ENCODE measurements at places on chromosomes 6 and 20. TPM values are rescaled to one million over a fixed set of nuclear protein-coding genes. Genes with fewer than 3 reads are reported as not detected.
A peak's percentile ranks its signal among the peaks of the same experiment; 100 is the strongest.

KCNK16 gene
- total RNA-seq: not detected

GRCh38 chr20:22758815-22759214 lies 174.4 kb upstream of the FOXA2 start:
- DNase-seq: no peak

GABRR2 gene
- total RNA-seq: 0.18 TPM

- no peak for DNase-seq
These were observed 1242.2 kb upstream of the EYS start for GRCh38 chr6:66949191-66949661.

- no peak for DNase-seq
These were observed 43.8 kb downstream of the ARFGEF2 start for GRCh38 chr20:48965189-48965910.

GRCh38 chr20:2179233-2179580 lies 77.6 kb downstream of the STK35 start:
- DNase-seq: no peak

DNA sequence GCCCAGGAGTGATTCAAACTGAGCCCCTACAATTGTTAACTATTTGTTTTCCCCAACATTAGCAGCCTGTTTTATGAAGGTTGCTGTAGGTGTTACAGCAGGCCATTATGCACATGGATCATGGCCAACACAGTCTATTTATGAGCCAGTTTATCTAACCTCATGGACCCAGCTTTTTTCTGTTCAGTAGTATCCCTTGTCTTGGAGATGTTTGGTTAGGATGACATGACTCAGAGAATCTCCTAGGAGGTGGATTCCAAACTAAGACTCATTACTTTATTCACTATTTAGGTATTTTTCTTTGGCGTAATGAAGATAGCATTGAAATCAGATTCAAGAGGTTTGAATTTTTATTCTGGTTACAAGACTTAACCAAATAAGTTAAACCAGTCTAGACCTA lies 62.8 kb upstream of the TFB1M start:
- DNase-seq: peak; percentile 12

SMLR1 gene
- total RNA-seq: 0.08 TPM

- DNase-seq: no peak
These were observed 60.9 kb downstream of the TFAP2C start for GRCh38 chr20:56689852-56690485.

GRCh38 chr6:95599706-95600105 lies 22.4 kb downstream of the MANEA start:
- DNase-seq: no peak

GRCh38 chr20:3092611-3093379 lies 8.3 kb upstream of the AVP start:
- DNase-seq: no peak

DNA sequence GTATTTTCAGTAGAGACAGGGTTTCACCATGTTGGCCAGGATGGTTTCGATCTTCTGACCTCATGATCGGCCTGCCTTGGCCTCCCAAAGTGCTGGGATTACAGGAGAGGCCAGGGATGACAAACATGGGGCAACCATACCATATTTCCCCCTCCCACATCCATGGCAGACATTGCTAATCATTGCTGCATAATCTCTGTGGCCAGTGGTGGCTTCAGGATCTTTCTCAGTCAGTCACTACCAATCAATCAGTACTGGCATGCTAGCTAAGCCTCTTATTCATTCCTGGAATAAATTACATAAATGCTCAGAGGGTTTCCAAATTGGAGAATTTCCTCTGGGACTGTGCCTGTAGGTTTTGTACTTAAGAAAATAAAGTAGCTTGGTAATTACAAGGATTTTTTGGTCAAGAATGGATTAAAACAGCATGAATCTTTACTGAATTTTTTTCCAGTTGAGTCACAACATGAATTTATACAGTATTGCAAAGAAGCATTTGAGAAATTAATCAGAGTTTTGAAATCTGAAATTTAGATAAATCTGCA lies 138.1 kb downstream of the FNDC1 start:
- no peak for DNase-seq

GRCh38 chr6:140441256-140441655 lies 1066.8 kb upstream of the CITED2 start:
- peak; percentile 18 for DNase-seq

DNA sequence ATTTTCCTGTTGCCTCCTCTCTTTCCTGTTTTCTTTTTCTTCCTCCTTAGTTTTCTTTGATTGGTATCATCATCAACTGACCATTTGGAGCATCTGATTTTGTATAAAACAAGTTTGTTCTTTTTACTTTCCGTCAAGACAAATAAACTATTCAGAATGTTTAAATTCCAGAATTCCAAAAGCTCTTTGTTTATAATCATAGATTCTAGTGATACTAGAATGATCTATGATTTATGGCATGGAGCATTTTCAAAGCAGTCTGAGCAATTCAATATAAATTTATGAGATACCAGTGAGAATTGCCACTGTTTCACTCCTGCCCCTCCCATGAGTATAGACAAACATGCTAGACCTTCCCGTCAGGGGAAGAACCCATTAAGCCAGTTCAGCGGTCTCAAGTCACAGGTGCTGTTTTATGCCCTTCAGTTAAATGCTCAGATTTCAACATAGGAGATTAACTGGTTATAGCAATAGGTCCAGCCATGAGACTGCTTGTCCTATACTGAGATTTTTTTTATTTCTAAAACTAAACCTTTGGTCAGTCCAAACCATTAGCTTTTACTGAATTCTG lies 60.7 kb downstream of the GRIK2 start:
- DNase-seq: no peak

GRCh38 chr6:40860443-40860842 lies 178.6 kb downstream of the UNC5CL start:
- DNase-seq: no peak

DNA sequence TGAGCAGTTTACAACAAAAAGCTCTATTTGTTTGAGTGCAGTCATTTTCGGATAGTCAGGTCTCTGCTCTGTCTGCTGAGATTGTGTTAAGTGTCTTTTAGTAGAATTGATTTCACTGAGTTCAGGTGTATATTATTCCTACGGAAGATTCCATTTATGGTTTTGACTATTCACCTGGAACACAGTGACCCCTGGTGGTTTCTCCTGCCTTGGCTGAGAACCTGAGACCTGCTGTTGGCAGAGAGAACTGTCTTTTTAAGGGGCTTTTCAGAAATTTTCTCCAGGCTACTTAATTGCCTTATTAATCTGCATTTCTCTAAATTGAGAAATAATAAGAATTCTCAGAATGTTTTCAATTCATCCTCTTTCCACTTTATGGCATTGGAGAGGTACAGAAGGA lies 508.0 kb downstream of the TBC1D32 start:
- peak; percentile 22 for DNase-seq

DNA sequence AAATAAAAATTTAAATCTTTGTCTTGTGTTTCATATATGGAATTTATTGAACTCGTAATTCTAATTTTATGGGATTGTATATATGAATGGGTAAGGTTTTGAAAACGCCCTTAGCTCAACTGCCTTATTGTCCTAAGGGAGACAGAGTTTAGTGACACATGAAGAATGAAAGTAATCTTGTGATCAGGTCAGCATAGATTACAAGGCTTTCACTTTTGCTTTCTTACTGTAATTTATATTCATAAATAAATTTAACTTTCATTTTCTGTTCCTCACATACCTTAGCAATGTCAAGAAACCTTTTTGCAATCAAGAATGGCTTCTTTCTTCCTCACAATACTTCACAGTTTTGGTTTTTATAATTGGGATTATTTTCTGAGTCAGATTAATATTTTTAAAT lies 14.4 kb downstream of the KPNA5 start:
- no peak for DNase-seq

- DNase-seq: no peak
These were observed 40.3 kb upstream of the IL20RA start for GRCh38 chr6:137084865-137085617.

Measured in Panc1 (cell line).